H7 (cell line): ENCODE measurements at places on chromosomes 11 and 22. TPM values are rescaled to one million over a fixed set of nuclear protein-coding genes. Genes with fewer than 3 reads are reported as not detected.

The NAA40 gene
- 13.8 and 15.0 TPM in 2 replicates for total RNA-seq

The MMP12 gene
- total RNA-seq, result not detected in 2 replicates

The SOX10 gene
- total RNA-seq, result 3.5 and 3.7 TPM in 2 replicates

The LRRC32 gene
- total RNA-seq, result 0.63 and 0.94 TPM in 2 replicates

The VPREB3 gene
- total RNA-seq, result not detected in 2 replicates

The LRRN4CL gene
- 0.14 and 0.30 TPM in 2 replicates for total RNA-seq

The F2 gene
- 0.33 TPM in 1 of 2 replicates, not detected in the other for total RNA-seq

The ZNF214 gene
- 1.1 and 1.6 TPM in 2 replicates for total RNA-seq

The DMC1 gene
- total RNA-seq, result 9.8 and 20.4 TPM in 2 replicates

The MMP8 gene
- total RNA-seq, result not detected in 2 replicates

The BATF2 gene
- total RNA-seq, result 0.55 TPM in 1 of 2 replicates, not detected in the other

The MPEG1 gene
- total RNA-seq, result not detected in 2 replicates

The OR2AG1 gene
- total RNA-seq, result not detected in 2 replicates

The DLG2 gene
- 1.8 and 3.3 TPM in 2 replicates for total RNA-seq

The APLP2 gene
- total RNA-seq, result 252 and 257 TPM in 2 replicates

The RFPL2 gene
- 0.15 and 0.45 TPM in 2 replicates for total RNA-seq

The OSM gene
- not detected in 2 replicates for total RNA-seq

The AIP gene
- 40.8 and 51.2 TPM in 2 replicates for total RNA-seq

The GLYATL1 gene
- 3.8 and 9.7 TPM in 2 replicates for total RNA-seq

GRCh38 chr11:110479108-110480101 lies 49.7 kb downstream of the FDX1 start:
- no peak for DNase-seq

DNA sequence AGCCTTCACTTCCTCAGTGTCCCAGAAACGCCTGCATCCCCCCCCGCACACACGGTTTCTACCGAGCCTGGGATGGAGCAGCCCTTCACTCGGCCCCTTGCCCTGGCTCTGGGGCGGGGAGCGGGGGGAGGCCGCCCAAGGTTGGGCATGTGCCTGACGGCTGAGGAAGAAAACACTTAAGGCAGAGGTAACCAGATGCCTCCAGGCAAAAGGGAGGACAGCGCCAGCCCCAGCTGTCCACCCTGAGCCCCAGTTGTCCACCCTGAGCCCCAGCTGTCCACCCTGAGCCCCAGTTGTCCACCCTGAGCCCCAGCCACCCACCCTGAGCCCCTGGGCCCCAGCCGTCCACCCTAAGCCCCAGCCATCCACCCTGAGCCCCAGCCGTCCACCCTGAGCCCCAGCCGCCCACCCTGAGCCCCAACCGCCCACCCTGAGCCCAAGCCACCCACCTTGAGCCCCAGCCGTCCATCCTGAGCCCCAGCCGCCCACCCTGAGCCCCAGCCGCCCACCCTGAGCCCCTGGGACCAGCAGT lies 3.8 kb upstream of the TTLL8 start:
- peak; percentile 67 for DNase-seq

DNA sequence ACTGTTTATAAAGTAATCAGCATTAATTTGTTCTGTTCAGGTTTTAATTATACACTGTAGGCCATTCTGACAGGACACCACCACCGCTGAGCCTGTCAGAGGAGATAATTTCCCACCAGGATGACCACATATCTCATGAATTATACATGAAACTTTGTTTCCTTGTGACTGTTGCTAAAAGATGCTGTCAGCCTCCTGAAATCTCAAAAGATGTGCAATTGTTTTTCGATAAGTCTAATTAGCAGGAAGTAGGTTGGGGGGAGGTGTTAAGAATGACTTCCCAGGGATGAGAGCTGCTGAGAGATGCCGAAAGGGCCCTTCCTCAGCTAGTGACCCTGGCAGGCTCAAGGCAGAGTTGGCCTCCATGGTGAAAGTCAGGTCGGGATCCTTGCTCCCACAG lies 485.4 kb downstream of the SOX6 start:
- DNase-seq, result no peak

DNA sequence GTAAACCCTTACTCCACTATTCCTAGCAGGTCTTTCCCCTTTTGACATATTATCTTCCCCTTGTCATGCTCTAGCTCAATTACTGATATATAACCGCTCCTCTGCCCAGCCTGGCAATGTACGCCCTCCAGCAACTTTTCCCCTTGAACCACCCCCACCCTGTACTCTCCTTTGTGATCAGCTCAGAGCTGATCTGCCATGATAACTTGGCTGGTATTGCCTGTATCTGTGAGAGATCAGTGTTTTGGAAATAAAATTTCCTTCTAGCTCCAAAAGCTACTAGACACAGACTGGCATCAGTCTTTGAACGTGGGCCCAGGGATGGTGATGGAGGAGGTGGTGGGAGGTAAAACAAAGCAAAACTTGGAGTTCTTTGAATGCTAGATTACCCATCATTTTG lies 42.9 kb downstream of the DIXDC1 start:
- DNase-seq, result no peak

GRCh38 chr22:36510384-36510783 lies 3.5 kb upstream of the FOXRED2 start:
- no peak for DNase-seq

DNA sequence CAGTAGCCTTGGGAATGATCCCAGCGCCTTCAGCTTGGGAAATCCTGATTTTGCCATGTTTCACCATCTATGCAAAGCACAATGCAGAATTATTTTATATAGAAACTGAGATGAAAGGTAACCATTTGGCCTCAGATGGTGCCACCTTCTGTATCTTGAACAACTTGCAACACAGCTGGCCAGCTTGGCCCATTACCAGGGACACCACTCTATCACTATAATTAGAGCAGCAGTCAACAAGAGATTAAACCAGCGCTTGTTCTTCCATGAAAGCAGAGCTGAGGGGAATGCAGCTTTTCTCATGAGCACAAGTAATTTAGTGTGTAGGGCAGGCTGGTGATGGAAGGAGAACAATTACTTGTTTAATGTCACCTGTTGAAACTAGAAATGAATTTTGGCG lies 6.7 kb upstream of the ZDHHC13 start:
- no peak for DNase-seq

GRCh38 chr11:11960687-11961086 lies 47.7 kb downstream of the DKK3 start:
- no peak for DNase-seq

DNA sequence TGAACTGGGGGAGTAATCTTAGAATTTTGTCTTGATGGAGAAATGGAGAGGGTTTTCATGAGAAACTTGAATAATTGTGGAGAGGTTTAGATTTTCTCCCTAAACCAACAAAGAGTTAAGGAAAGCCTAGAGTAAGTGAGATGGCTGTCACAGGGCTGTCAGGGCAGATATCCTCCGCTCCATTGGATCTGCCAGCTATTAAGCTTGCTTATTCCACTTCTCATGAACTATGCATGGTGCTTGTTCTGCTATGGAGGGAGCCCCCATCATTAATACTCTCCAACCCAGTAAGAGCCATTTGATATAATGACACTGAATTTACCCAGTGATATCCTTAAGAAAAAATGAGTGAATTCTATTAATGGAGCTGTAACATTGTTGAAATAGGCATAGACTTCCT lies 342.8 kb upstream of the MTNR1B start:
- DNase-seq, result no peak

- no peak for DNase-seq
Observed at GRCh38 chr22:17228725-17229126, 9.5 kb upstream of the ADA2 start.

- DNase-seq, result no peak
Observed at GRCh38 chr11:12246147-12246546, 131.2 kb upstream of the PARVA start.

GRCh38 chr11:17386331-17387084 lies 2.0 kb downstream of the KCNJ11 start:
- peak; percentile 83 for DNase-seq

DNA sequence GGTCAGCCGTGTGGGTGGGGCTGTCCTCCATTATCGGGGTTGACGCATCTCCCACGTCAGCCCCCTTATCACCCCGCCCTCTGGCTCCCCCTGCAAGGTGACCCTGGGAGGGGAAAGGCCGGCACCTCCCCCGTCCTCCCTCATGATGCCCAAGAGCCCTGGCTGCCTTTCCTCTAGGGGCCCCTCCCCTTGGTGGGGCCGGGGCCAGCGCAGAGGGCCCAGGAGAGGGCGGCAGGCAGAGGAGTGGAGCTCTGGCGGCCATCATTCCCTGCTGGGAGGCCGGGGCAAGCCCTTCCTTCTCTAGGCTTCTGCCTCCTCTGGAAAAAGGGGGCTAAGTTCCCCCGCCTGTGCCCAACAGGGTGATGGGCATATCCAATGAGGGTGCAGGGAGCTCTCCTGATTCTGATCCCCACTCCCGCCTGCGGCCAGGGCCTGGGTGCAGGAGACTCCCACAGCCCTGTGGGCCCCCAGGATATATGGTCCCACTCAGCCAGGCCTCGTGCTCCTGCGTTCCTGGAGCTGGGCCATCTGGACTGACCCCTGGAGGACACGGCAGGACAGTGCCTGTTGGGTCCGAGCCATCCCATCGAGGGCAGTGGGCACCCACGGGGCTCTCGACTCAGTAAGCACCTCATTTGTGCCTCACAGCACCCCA lies 12.3 kb downstream of the MYRF start:
- peak; percentile 97 for DNase-seq

GRCh38 chr11:61352038-61352437 lies 9.6 kb downstream of the CYB561A3 start:
- DNase-seq, result no peak

- peak; percentile 99 for DNase-seq
Observed at GRCh38 chr11:69674886-69675714, at the start of gene LTO1. TSS of gene LTO1 (minus strand) at chr11:69675353. CDS start at chr11:69675239, 114 bp downstream.

GRCh38 chr11:126186025-126186698 lies 25.3 kb downstream of the RPUSD4 start:
- peak; percentile 41 for DNase-seq

DNA sequence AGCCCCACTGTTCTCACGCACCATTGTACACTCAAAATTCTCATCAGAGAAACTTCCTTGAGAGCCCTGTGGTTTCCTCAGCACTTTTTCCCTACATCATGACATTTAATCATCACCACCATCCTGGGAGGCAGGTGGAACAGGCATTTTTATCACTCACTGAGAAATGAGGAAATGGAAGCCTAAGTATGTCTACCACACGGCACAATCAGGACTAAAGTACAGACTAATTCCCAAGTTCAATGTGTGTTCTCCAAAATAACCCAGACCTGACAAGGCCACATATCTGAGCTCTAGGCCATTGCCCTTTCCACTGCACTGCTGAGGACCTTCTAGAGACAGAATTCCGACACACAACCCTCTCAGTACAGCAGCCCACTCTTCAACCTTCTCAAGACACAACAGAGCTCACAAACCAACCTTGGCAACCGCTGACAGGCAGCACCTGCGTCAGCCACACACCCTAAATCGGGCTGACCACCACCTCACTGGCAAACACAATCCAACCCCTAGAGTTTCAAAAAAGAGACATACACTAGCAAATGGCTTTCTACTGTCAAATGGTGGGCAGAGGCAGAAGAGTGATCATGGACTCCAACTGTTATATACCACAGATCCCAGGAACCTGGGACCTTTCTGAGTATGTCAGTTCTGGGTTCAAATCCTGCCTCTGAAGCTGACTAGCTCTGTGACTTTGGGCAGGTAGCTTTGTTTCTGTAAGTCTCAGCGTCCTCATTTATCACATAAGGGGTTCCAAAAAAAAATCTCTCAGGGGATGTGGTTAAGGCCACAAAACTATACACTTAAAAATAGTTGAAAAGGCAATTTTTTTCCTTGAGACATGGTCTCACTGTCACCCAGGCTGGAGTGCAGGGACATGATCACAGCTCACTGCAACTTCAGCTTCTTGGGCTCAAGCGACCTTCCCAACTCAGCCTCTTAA lies 16.3 kb downstream of the SMCO4 start:
- no peak for DNase-seq

- no peak for DNase-seq
Observed at GRCh38 chr11:6695377-6695776, 12.2 kb upstream of the MRPL17 start.

DNA sequence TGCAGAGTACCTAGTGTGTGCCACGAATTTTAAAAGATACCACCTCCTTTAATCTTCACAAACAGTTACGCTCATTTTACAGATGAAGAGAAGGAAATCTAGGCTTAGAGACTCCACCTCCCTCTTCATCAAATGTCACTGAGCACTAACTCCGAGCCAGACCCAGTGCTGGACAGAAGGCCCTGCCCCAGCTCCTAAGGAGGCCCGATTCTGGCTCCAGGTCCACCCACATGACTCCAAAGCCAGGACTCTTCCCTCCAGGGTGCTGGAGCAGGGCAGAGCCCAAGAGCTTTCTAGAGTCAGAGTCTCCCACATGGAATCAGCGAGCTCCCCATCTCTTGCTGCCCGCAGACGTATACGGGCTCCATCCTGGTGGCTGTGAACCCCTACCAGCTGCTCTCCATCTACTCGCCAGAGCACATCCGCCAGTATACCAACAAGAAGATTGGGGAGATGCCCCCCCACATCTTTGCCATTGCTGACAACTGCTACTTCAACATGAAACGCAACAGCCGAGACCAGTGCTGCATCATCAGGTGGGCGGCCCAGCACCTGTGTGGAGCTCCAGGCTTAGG lies 27.6 kb downstream of the MYO7A start:
- DNase-seq, result no peak

GRCh38 chr22:25806579-25806978 lies 64.6 kb downstream of the MYO18B start:
- DNase-seq, result no peak

DNA sequence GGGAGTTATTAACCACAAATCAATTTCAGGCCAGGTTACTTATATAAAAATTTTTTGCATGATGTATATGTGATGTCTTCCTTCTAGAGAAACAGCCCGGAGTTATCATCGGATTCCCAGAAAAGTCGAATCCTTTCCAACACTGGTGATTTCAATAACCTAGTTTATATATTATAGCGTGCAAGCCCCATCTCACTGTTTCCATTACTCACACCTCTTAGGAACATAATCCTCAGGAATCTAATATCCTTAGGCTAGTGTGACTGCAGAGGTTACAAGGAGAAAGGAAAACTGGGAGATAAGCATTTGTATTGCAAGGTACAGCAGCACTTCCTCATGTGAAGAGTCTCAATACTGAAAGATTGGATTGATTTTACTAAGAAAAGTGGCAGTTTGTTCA lies 20.3 kb downstream of the ARHGAP20 start:
- DNase-seq, result no peak

GRCh38 chr11:133945087-133945974 lies 11.4 kb downstream of the IGSF9B start:
- no peak for DNase-seq

GRCh38 chr11:105799263-105799662 lies 189.4 kb downstream of the GRIA4 start:
- no peak for DNase-seq

- DNase-seq, result no peak
Observed at GRCh38 chr11:75474240-75474639, 41.2 kb upstream of the KLHL35 start.

- DNase-seq, result no peak
Observed at GRCh38 chr11:70590356-70590991, 192.1 kb downstream of the CTTN start.
